GOT3 (cell line): ENCODE measurements at places on chromosomes 6 and 20.

DNA sequence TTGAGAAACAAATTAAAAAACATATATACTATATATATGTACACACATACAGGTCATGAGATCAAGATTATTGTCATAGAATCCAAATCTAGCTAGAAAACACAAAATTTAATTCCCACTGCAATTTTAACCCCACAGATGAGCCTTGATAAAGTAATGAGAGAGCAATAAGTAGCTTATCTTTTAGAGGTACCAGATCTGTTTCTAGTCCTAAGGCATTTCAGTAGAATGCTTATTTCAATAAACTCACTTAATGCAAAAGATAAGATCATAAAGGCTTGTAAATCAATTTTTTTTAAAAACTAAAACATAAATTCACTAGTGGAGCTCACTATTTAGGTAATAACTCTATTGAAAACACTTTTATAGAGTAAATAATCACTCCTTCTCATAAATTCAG lies 47.2 kb downstream of the PRKN start:
- no peak for DNase-seq

- no peak for DNase-seq
Observed at GRCh38 chr6:6003621-6004366, 2.9 kb downstream of the NRN1 start.

DNA sequence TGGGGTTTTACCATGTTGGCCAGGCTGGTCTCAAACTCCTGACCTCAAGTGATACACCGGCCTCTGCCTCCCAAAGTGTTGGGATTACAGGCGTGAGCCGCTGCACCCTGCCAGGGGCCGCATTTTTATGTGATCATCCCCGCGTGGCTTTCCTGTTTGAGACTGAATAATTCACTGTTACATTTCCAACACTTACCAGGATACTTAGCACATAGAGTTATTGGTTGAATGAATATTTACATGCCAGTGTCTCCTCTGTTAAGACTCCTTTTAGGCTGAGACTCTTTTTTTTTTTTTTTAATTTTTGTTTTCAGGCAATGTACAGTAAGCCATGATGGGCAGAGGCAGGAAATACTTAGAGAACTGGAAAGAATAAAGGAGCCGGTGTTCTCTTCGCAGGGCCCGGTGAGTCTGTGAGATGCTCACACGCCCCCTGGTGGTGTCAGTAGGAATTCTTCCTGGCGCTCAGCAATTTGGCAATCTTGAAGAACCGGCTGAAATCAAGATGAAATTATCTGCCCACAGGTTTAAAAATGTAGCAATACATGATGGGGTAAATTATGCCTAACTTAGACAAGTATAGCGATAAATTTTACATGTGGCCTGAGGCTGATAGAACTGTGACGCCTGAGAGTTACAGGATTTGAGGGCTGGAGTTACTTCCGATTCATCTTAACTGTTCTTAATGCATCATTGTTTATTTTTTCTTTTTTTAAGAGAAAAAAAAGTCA lies 7.6 kb upstream of the RNF114 start:
- DNase-seq, result peak; percentile 65

DNA sequence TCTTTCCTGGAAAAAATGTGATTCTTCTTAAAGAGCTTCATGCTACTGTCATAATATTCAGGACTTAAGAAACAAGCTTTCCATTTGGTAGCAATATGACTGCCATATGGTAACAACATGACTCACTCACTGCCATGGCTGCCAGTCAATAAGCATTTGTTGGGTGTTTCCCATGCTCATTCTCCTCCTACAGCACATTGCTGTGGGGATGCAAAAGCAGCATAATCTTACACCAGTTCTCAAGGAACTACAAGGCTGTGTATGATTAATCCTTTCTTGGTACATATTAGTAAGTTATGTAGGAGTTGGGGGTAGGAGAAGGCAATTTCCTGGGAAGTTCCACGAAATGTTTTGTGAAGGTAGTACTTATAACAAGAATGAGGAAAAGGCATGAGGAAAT lies 76.7 kb downstream of the CEP162 start:
- no peak for DNase-seq

DNA sequence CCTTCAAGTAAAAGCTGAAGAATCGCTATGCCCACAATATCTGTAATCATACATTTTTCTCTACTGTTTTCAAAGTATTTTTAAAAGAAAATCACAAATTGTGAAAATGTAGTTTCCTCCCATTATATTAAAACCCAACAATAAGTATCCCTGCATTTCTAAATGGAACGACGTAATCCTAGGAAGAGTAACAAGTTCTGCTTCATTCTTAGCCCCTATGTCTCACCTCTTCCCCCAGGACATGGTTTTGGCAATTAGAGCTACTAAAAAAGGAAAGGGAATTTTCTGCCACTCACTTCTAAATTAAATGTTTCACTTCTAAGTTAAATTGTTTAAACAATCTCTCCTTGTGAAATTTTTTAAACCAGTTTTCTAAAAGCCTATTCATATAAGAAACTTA lies 47.4 kb downstream of the TBPL1 start:
- DNase-seq, result no peak

DNA sequence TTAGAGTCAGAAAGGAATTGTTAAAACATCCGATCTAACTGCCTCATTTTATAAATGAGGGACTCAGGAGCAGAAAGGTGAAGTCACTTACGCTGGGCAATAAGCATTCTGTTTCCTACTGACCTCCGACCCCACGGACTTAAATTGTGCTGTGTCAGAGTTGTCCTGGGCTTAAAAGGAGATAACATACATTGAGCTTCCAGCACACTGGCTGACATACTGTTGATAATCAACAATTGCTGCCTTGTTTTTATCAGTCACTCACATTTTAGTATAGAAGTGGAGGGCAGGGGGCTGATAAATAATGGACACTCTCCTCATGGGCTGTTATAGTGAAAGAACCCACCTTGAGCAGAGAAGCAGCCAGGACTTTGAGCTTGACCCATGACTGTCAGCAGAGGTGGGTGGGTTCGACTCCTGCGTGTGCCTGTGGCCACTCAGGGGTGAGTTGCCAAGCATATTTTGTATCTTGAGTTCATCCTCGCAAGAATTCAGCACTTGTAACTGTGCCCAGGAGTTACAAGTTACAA lies 166.5 kb upstream of the JARID2 start:
- DNase-seq, result no peak

GRCh38 chr6:73523434-73524123 lies 2.7 kb upstream of the EEF1A1 start:
- DNase-seq, result no peak

- no peak for DNase-seq
Observed at GRCh38 chr6:144662812-144663365, 377.8 kb downstream of the UTRN start.

GRCh38 chr6:28944412-28944865 lies 20.7 kb upstream of the TRIM27 start:
- DNase-seq, result no peak

- DNase-seq, result no peak
Observed at GRCh38 chr6:33438978-33439594, 15.3 kb upstream of the ZBTB9 start.

- no peak for DNase-seq
Observed at GRCh38 chr6:131036601-131037000, 26.4 kb downstream of the EPB41L2 start.

DNA sequence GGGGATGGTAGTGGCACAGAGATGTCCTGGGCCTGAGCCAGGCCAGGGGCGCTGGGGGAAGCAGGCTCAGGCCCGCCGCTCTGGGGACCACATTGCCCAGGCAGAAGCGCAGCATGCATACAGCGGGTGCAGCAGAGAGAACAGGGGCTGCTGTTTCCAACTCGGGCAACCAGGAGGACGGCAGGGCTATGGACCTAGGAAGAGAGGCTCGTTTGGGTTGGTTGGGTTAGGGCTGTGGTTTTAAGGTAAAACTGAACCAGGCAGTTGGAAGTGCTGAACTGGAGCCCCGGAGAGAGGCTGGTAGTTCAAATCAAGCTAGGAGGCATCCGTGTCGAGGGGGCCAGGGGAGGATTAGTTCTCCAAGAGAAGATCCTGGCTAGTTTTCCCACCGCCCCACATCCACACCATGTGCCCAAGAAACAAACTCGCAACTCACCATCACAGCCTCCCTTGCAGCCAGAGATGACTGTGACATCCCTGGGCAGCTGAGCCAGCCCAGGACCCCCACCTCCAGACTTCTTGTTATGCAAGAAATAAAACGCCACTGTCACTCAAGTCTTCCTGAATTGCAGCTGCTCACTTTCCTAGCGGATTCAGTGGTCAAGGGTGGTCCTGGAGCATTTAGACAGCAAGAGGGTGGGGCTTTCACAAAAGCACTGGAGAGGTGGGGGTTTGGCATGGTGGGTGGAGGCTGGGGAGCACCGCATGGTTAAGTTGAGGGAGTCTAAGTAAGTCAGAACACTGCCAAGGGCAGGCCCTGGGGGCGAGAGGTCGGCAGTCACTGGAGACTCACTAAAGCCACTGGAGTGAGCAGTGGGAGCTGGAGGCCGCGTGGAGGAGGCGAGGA lies 161.2 kb downstream of the GRM4 start:
- no peak for DNase-seq

- no peak for DNase-seq
Observed at GRCh38 chr6:38480036-38480435, 159.7 kb downstream of the BTBD9 start.

DNA sequence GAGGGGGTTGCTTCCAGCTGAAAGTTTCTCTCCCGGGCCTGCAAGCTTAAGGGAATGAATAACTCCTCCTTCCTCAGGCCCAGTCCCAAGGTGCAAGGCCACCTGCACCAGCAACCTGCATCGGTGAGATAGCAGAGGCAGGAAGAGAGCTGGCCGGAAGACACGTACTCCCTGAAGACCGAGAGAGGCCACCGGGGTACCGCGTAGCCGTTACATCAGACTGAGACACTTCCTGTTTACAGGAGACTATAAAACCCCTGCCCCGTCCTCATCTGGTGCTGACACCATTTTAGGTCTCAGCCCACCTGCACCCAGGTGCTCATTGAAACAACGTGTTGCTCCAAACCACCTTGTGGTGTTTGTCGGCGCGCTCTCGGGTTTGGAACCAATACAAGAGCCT lies 60.5 kb upstream of the PRND start:
- DNase-seq, result no peak

- DNase-seq, result no peak
Observed at GRCh38 chr20:63381781-63382431, 20.8 kb upstream of the CHRNA4 start.

DNA sequence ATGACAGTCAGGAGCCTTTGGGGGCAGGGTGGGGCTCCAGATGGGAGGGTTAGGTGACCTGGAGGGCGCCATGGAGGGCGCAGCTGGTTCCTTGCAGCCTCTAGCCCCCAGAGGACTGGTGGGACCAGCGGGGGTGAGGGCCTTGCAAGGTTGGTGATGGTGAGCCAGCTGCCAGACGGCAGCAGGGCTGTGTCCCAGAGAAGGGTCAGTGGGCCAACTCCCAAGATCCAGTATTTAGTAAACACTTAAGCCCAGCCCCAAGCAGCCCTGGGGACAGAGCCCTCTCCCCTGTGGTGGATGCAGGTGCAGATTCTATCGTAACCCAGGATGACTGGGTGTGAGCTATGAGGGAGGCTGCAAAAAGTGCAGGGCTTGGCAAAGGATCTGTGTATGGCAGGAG lies 201.5 kb upstream of the RNF24 start:
- no peak for DNase-seq

GRCh38 chr6:83976871-83977270 lies 56.7 kb upstream of the MRAP2 start:
- no peak for DNase-seq
